ENCODE measurements at places on chromosomes 2 and 18.

DNA sequence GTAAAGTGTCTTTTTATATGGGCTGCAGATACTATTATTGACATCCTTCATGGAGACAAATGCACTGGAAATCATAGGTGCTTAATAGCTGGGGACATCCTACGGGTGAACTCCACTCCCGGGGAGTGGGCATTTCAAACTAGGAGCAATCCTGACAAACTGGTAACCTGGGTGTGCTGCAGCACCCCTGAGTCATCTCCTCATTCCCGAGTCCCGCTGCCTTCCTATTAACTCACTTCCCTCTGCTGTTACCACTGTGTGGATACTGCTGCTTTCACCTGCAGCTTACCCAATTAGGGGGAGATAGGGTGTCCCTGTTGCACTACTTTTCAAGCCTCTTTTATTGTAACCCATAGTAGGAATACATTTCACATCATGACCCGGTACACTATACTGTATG, 134.2 kb downstream of the RAPGEF4 start:
- DNase-seq: no peak

DNA sequence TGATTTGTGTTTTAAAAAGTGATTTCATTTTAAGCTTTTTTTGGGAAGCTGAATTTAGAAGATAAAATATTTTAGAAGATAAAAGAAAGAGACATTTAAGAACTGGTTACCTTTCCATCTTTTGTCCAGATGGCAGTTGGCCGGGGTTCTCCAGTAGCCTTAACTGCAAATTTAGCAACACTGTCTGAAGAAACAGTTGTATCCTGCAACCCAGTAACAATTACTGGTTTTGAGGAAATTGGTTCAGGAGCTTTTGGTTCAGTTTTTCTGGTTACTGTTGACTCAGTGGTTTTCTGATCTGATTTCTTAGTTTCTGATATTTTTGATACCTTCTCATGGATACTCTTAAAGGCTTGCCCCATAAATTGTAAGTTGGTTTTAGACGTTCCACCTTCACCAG, 49.9 kb downstream of the PLEKHA3 start:
- no peak for DNase-seq

GRCh38 chr18:5772306-5773105, 122.8 kb downstream of the TMEM200C start:
- DNase-seq: peak; percentile 32

DNA sequence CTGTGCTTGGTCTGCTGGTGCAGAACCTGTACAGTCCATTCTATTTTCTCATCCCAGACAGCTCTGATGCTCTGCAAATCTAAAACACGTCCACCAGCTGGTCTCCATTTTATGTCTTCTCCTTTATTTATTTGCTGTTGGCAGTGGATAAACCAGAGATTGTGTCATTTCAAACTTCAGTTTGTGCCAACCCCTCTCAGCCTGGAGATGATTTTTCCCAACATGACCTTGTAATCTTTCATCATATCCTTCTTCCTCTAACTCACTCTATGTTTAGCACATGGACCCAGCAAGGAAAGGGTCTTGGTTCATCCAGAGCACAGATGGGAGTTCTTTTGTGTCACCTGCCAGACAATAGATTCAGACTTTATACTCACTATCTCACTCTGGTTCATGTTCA, 273.2 kb downstream of the MTX2 start:
- no peak for DNase-seq

DNA sequence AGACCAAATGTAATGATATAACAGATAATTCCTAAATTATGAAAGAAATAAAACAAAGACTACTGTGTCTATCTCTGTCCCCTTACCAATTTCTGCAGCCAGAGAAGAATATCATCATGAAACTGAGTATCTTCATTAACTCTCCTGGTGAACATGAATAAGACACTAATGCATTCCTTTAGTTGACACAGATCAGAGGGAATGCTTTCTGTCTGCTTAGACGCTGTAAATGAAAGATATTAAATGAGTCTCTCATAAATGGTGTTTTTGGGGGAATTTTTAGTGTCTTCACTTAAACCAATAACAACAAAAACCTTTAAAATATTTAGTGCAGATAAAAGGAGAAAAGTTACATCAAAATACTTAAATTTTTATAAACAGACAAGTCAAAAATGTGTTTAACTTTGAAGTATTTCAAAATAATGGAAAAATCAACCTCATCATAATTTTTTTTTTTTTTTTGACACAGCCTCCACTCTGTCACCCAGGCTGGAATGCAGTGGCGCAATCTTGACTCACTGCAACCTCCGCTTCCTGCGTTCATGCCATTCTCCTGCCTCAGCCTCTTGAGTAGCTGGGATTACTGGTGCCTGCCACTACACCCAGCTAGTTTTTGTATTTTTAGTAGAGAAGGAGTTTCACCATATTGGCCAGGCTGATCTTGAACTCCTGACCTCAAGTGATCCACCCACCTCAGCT, 16.0 kb downstream of the EPG5 start:
- no peak for DNase-seq

DNA sequence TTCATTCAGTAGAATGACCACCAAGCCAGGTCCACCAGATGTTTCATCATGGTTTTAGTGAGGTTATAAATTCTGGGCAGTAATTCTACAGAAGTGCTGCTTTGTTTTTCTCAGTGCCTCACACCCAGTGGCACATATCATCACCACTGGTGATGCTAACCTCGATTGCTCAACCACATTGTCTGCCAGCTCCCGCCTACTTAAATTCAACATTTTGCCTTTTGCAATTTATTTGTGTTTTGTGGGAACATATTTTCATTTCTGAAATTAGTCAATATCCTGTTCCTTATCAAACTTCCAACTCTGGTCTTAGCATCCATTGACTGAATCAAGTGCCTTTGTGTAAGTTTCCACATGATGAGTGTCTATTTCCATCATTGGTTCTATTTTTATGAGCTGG, 62.3 kb upstream of the TMEM178A start:
- DNase-seq: peak; percentile 30

- no peak for DNase-seq
These were observed 70.9 kb upstream of the LYPD6B start for GRCh38 chr2:148967578-148967977.

DNA sequence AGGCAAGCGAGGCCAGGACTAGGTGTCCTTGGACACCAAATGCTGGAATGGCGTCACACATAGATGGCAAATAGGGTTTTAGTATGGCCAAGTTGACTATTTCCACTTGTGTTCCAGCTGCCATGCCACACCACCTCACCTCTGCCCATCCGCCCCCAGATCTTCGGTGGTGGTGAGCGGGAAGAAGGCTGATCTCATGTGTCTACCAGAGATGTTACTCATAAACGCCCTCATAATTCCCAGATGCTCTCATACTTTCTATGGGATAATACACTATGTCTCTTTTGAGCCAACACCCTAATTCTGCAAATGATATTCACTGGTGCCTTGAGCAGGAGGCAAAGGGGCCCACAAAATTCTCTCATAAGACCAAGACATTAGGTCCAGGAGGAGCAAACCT, 281.1 kb upstream of the FN1 start:
- no peak for DNase-seq

DNA sequence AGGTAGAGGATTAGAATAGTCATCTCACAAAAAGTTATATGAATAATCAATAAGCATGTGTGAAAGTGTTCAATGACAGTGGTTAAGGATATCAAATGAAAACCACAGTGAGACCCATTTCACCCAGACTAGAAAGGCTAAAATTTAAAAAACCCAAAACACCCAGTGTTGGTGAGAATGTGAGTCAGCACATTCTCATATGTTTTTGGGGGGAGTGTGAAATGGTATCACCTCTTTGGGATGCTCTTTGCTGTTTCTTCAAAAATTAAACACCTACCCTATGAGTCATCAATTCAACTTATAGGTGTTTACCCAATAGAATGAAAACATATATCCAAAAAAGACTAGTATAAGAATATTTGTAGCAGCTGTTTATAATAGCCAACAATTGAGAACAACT, 69.8 kb downstream of the MAP3K20 start:
- no peak for DNase-seq

GRCh38 chr2:237132799-237133198, 47.1 kb downstream of the COPS8 start:
- no peak for DNase-seq

DNA sequence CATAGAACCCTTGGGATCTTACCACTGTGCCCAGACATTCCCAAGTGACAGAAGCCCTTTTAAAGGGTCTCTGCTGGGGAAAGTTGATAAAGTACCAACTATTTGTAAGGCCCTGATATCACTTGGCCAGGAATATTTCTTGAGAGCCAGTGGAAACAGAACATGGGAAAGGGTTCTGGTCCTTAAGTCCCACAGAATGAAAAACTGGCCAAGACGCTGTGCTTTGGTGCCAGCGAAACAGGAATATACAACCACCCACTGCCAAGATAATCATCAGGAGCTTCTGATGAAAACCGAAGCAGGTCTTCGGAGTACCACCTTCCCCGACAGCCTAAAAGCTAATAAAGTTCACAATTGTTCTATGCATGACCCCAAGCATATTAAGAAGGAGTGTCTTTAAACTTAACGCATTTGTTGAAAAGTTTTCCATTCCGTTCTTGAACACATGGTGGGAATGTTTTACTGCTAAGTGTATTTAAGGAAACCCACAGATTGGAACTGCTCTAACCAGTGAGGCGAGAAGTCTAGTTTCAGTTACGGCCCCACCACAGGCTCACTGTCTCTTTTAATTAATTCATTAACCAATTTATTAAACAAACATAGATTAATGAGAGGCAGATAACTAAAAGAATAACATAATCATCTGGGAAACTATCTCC, 152.6 kb downstream of the ANKRD44 start:
- no peak for DNase-seq

GRCh38 chr2:238851761-238852160, 3.9 kb downstream of the TWIST2 start:
- DNase-seq: no peak

DNA sequence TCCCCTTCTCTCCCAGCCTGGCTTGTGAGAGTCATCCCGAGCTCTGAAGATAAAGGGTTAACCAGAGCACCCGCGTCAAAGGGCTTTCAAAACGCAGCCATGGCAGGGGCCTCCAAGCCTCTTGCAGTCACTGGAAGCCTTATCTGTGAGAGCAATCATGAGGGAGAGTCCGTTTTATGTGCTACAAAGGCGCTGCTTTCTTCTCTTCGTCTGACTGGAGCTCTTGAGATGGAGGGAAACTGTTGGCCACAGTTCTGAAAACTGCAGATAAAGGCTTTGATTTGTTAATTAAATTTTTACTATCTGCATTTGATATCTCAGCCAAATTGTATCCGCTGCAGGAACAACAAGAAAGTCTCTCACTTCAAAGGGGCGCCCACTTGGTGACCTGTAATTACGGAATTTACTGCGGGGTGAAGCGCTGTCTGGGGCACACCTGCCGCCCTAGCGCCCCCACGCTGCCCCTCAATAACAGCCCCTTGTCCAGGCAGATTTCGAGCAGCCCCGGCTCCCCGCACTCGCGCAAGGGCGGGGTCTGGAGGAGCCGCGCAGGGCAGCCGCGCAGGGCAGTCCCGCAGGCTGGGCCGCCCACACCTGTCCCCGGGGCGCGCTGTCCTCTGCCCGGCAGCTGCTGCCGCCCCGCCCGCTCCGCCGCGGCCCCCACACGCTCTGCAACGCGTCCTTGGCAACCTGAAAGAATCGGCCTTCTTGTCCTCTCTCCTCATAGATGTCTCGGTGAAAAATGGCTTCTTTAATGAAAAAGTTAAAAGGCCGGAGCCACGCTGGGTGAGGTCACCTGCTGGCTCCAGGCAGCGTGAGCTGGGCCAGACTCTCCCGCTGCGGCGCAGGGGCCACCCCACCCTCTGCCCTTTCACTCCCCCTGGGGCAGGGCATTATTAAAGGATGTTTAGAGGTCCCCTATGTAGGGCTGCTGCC, 217.9 kb downstream of the VAPA start:
- no peak for DNase-seq

DNA sequence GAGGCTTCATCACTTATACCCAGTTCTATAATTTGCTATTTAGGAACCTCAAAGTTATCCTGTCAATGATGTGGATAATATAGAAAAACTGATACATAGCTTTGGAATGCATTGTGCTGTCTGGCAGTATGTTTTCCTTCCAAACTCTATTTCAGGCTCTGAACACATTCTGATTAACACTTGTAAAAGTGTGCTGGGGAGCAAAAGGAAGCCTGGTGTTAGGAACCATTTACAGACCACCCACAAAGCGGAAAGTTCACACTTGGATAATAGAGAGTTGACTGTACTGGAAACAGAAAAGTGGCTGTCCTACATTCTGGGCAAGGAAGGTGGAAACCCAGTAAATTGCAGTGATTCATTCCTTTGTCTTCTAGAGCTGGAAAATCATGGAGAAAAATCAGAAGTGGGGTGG, 114.5 kb upstream of the ZFP36L2 start:
- DNase-seq: peak; percentile 43

GRCh38 chr2:188193230-188193629, 98.4 kb upstream of the GULP1 start:
- no peak for DNase-seq

GRCh38 chr2:220219371-220219770, 591.9 kb downstream of the SLC4A3 start:
- no peak for DNase-seq

DNA sequence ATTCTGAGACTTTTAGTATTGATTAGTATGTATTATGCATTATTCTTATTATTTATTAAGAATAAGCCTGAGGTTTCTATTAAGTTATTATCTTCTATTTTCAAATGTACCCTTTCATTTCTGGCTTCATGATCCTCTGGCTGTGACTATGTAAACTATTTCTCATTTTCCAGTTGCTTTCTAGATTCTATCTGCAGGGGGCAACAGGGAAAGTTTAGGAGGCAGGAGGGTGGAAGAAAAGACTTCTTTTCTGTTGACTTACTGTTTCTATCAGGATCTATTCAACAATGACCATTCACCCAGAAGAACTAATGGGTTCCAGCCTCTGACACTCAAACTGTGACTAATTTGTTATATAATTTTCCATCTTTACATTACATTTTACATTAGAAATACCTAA, 653.4 kb upstream of the FSHR start:
- DNase-seq: no peak

- DNase-seq: no peak
These were observed 457.9 kb upstream of the SALL3 start for GRCh38 chr18:78521744-78522143.

DNA sequence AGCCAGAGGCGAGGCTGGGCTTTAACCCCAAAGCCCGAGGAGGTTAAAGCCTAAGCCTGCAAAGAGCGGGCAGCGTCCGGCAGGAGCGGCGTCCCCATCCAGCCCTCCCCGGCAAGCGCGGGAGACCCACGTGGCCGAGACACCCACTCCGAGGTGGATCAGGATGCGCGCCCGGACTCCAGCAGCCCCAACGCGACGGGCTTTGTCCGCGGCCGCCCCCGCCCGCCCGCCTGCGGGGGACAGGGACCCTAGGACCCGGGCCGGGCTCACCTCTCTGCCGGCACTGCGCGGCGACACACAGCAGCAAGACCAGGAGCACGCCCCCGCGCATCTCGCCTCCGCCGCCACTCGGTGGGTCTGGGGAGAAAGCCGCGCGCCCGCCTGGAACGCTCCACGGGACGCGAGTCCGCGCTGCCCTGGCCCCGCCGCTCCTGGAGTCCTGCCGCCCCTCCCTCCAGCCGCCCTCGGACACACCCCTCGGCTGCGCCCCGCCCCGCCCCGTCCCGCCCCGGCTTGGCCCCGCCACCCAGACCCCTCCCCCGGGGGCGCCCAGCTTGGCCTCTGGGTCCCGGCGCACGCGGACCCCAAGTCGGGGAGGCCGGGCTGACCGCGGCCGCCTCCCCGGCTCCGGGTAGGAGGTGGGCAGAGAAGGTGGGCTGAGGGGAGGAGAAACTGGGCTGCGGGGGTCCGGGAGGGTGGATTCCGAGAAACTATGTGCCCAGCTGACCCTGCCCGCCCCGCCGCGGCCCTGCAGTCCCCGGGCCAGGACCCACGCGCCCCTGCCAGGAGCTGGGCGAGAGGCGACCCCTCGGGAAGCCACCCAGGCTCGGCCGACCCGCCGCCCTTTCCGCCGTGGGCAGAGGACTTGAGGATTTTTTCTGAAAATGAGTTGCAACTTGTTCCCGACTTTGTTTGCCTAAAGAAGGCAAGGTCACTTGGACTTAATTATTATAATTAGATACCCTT, at the start of gene LAMA1:
Gene LAMA1, minus strand, starts transcription at position 408 of the 966 bp plus-strand sequence. Its CDS starts 77 bp downstream, at position 331.
- peak; percentile 40 for DNase-seq

Measured in AG20443 (cell line).